ENCODE measurements at places on chromosomes 2 and 18. TPM values are rescaled to one million over a fixed set of nuclear protein-coding genes. Genes with fewer than 3 reads are reported as not detected.
A peak's percentile ranks its signal among the peaks of the same experiment; 100 is the strongest.

Gene COLEC12
- total RNA-seq = not detected

- DNase-seq = no peak
- no peaks in the 10 kb centered on the region for H3K4me1 ChIP-seq
- H3K27me3 ChIP-seq = no peaks in the 10 kb centered on the region
- no peaks in the 10 kb centered on the region for H3K36me3 ChIP-seq
- no peak overlapping the region for H3K27ac ChIP-seq
These were observed 838.7 kb downstream of the CCDC85A start for GRCh38 chr2:57022496-57022895.

- no peak overlapping the region for H3K27ac ChIP-seq
- H3K4me3 ChIP-seq = no peak overlapping the region
- DNase-seq = no peak
- no peaks in the 10 kb centered on the region for H3K36me3 ChIP-seq
These were observed 58.3 kb downstream of the KANSL1L start for GRCh38 chr2:210112871-210113270.

- H3K4me1 ChIP-seq = peaks cover 3% of the 10 kb centered on the region
- no peak overlapping the region for H3K4me3 ChIP-seq
- no peak for DNase-seq
- peaks cover 1% of the 10 kb centered on the region for H3K27me3 ChIP-seq
These were observed 4.8 kb upstream of the TMEM37 start for GRCh38 chr2:119426801-119427395.

GRCh38 chr2:201759567-201759966, 21.2 kb downstream of the ALS2 start:
- no peaks in the 10 kb centered on the region for H3K27me3 ChIP-seq
- no peak overlapping the region for H3K4me3 ChIP-seq
- H3K36me3 ChIP-seq = peaks cover 5% of the 10 kb centered on the region
- no peak overlapping the region for H3K27ac ChIP-seq

- peak; percentile 65 for DNase-seq
- peak overlapping the region; percentile 84 for H3K4me3 ChIP-seq
- H3K36me3 ChIP-seq = peaks cover 12% of the 10 kb centered on the region
- no peaks in the 10 kb centered on the region for H3K27me3 ChIP-seq
These were observed 69.5 kb upstream of the PSMD14 start for GRCh38 chr2:161238560-161239325.

DNA sequence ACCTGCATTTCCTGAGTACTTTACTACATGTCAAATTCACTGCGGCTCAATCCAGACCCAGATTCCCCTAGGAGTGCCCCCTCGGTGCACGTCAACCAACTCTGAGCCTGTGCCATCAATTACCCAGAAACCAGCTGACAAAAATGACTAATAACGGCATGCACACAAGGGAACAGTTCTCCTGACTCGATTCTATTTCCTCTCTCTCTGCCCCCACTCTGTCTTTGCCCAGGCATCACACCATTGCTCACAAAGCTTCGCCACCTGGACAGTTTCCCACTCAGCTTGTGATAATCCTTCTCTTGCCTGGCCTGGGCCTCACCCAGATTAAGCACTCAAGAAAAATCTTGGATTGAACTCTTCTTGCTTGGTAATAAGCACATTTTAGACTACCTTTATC, 115.3 kb upstream of the NDUFV2 start:
- H3K4me1 ChIP-seq = no peaks in the 10 kb centered on the region
- DNase-seq = no peak
- no peak overlapping the region for H3K4me3 ChIP-seq
- H3K27me3 ChIP-seq = peaks cover 4% of the 10 kb centered on the region
- no peak overlapping the region for H3K27ac ChIP-seq

DNA sequence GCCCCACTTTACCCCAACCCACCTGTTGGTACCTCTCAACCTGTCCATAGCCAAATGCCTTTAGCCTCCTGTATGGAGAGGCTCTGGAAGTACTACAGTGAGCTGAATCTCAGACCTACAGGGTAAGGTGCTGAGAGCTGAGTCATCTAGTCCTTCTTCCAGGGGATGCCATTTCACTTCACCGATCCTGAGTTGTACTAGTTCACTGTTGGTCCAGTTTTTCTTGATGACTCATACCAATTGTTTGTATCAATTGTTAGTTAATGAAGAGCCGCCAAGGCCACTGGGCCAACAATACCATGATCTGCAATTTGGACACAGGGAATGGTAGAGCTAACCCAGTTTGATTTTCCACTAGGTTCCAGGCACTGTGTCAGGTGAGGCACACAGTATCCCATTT, 257.0 kb downstream of the CLIP4 start:
- DNase-seq = no peak
- H3K27me3 ChIP-seq = peaks cover 3% of the 10 kb centered on the region
- H3K4me3 ChIP-seq = no peak overlapping the region
- H3K4me1 ChIP-seq = no peaks in the 10 kb centered on the region
- no peaks in the 10 kb centered on the region for H3K36me3 ChIP-seq
- H3K27ac ChIP-seq = no peak overlapping the region
